ENCODE measurements at places on chromosomes 5 and 9.
A peak's percentile ranks its signal among the peaks of the same experiment; 100 is the strongest.

DNA sequence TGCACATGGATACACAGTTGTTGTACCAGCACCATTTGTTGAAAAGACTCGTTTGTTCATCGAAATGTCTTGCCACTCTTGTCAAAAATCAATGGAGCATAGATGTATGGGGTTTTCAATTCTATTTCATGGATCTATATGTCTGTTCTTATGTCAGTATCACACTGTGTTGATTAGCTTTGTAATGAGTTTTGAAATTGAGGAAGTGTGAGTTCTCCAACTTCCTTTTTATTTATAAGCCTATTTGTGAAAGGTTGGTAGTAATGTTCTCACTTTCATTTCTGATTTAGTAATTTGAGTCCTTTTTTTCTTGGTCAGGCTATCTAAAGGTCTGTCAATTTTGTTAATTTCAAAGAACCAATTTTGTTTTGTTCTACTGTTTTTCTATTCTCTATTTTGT is 26.1 kb downstream of the ZNF510 start:
- no peak for DNase-seq

GRCh38 chr5:179696603-179697002 is 2.2 kb upstream of the CANX start:
- DNase-seq: no peak

DNA sequence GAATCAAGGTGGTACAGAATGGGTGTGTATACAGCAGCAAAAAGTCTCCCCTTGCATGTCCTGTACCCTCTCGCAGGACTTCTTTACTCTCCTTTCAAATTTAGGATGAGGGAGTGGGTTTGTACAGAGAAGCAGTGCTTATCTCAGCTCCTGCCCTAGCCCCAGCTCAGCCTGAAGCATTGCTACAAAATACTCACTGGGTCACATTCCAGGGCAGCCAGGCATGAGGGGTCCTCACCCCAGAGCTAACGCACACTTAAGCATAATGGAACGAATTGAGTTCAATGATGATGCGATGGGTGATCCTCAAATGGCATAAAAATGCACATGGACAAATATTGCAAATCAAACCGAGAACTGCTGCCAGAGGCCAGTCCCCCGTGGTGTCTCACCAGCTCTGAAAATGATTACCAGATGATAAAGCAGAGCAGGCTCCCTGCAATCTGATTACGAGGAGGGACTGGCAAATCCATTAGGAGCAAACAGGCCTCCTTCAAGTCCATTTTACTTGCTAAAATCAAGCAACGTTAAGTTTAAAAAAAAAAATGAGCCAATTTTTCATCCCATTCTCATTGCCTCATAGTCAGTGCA is 231.6 kb upstream of the TAS2R1 start:
- no peak for DNase-seq

- DNase-seq: peak; percentile 10
Measured at GRCh38 chr9:135216791-135217441, 129.4 kb downstream of the OLFM1 start.

- DNase-seq: no peak
Measured at GRCh38 chr5:143739746-143740145, 72.2 kb upstream of the HMHB1 start.

DNA sequence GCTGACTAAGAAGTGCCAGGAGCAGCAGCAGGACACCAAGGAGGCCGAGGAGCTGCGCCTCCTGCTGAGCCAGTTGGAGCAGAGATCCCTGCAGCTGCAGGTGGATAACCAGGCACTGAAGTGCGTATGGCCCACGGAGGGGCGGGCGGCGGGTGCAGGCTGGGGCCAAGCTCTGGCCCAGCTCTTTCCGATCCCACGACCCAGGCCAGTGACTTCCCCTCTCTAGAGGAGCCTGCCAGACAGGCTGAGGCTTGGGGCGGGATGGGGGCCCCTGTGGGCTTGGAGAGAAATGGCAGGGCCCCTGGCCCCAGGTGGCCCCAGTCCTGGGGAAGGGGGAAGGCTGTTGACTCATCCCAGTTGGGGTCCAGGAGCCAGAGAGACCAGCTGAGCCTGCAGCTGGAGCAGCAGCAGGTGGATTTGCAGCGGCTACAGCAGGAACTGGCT is 3.6 kb downstream of the PTRH1 start:
- no peak for DNase-seq
